ENCODE measurements at places on chromosomes 16 and 17.
A peak's percentile ranks its signal among the peaks of the same experiment; 100 is the strongest.

DNA sequence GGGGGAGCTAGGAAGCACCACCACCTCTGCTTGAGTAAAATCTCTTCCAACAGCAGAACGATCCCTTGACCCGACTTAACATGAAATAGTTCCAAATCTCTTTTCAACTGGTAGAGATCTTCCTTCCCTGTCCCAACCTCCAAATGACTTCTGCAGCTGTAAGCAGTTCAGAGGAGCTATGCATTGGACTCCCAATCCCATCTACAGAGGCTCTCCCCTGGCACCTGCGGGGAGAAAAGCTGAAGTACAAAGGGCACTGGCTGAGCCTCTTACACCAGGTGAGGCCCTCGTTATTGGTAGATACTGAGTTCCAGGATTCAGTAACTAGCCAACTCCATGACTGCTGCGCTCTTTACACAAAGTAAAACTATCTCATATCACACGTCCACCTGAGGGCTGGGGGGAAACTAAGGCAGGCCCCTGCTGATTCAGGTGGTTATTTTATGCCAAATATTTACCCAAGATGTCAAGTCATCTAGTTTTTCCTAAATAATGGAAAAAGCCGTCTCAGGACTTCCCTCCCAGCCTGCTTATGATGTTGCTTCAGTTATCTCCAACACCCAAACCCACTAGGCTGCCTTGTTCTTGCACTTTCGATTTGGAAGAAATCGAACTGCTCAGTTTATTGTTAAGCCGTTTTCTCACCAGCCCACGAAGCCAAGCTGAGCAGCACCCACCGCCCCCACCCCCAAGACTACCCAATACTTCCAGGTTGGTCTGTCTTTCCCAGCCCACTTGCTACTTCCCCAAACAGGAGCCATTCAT, 3.2 kb downstream of the ACTG1 start:
- DNase-seq = peak; percentile 48

DNA sequence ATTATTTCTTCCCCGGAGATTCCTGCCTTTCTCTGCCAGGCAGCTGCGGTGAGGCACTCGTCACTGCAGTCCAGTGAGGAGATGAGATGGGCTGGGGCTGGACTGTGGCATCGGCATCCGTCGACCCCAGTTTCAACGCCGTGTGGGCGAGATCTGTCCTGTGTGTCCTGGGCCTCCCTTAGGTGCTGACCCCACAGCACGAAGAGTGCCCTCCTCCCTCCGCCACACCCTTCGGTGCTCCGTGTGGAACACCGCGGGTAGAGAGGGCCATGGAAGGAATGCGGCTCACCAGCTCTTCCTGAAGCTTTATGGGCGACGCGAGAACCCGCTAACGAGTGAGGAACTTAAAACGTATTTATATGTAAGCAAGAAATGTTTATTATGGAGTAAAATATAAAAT, 17.6 kb downstream of the ACSF3 start:
- no peak for DNase-seq

DNA sequence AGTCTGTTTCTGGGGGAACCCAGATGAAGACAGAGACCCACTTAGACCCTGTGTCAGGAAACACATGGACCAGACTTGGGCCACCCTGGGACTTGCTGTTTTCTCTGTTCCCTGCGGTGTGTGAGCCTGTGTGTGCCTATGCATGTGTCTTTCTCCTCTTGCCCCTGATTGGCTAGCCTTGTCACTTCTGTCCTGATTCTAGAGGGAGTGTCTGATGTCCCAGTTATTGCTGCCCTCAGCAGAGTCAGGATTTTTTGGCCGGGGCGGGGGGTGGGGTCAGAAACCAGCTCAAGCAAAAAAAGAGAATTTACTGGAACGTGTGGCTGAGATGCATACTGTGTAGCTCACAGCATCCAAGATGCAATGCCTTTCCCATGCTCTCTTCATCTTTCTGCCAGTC, 30.5 kb downstream of the PLCG2 start:
- no peak for DNase-seq

DNA sequence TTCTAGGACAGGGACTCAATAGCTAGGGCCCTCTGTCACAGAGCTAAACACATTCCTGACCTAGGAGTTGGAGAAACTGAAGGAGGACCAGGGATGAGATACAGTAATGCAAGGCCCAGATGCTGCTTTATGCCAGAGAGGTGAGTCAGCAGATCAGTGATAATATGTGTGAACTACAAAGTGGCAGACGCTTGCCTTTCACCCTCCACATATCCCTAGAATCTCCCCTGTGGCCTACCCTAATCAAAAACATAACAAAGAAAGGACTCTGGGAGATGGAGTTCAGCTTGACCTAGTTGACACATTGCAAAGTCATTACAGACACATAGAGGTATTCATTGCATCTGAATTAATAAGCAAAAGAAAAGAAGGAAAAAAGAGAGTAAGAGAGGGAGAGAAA, 417.6 kb upstream of the DYNLRB2 start:
- DNase-seq = peak; percentile 33

DNA sequence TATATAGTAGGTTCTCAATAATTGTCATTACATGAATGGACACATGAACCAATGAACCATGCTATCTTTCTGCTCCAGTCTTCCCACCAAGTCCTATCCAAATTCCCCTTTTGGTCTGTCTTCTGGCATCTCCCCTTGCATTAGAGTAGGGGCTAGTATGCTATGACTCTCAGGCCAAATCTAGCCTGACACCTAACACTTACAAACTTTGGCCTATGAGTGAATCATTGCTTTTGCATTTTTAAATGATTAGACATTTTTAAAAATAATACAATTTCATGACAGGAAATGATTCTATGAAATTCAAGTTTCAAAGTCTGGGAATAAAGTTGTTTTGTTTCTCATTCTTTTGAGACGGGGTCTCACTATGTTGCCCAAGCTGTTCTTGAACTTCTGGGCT, 102.5 kb upstream of the MAF start:
- DNase-seq = no peak

DNA sequence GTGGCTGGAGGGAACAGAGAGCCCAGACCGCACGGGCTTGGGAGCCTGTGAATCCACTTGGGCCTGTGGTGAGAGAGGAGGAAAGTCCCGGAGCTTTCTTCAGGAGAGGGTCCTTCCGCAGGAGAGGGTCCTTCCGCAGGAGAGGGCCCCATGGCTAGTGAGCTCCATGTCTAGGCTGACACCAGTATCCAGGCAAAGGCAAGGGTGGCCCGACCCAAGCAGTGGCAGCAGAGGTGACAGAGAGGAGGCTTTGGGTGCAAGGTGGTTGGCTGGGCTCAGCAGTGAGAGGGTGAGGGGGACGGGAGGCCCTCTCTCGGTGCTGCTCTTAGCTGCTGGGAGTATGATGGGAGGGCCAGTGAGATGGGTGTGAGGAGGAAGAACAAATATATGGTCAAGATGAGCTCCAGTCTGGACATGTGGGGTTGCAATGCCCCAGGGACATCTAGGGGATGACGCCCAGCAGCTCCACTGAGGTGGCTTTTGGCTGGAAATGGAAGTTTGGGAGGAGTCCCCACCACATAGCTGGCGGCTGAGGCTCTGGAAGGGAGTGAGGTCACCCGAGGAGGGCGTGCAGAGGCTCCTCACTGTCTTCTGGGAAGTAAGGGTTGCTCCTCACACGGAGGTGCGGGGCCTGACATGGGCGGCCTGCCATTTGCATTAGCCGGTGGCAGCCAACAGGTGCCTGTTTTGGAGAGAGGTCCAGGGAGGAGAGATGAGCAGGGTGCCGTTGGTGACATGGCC, 2.3 kb upstream of the HSD3B7 start:
- DNase-seq = peak; percentile 69

DNA sequence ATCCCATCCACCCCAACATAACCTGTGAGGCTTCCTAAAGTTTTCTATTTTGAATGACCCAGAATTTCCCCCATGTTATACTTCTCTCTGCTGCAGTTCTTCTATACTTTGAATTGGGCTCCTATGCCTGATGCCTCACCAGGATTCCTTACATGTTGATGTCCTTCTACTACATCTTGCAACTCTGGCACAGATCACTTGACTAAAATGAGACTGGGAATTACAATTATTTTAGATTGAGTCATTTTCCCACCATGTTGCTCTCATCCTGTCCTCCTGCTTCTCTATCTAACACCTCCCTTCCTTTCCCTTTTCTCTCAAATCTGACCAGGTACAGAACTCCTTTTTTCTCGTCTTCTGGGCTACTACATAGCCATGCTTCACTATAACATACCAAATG, 314.0 kb upstream of the KCNJ16 start:
- no peak for DNase-seq

DNA sequence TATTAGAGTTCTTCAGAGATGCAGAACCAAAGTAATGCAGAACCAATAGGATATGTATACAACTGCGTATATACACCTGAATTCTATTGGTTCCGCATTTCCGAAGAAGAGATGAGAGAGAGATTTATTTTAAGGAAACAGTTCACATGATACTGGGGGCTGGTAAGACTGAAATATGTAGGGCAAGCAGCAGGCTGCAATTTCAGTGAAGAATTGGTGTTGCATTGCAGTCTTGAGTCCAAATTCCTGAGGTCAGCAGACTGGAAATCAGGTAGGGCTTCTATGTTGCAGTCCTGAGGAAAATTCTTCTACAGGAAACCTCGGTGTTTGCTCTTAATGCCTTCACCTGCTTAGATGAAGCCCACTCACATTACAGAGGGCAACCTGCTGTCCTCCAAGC, 128.2 kb upstream of the MED13 start:
- no peak for DNase-seq

GRCh38 chr17:73420897-73421296, 109.1 kb upstream of the CDC42EP4 start:
- DNase-seq = no peak

DNA sequence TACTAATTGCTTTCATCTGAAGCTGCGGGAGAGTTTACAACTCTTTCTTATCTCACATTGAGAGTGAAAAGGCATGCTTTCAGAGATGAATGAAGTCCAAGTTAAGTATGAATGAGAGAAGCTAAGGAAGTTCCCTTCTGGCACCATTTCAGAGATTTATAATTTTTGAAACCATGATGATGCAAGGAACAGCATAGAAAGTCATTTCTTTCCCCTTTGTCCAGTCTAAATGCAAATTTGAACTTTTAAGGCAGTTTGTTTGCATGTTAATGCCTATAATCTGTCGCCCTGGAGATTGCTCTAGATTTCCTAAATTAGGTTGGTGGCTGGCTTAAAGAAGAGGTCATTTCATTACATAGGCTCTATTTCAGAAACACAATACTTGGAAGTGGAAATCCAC, 594.8 kb upstream of the GOT2 start:
- DNase-seq = no peak

GRCh38 chr17:73394512-73395450, 83.0 kb upstream of the CDC42EP4 start:
- DNase-seq = no peak

DNA sequence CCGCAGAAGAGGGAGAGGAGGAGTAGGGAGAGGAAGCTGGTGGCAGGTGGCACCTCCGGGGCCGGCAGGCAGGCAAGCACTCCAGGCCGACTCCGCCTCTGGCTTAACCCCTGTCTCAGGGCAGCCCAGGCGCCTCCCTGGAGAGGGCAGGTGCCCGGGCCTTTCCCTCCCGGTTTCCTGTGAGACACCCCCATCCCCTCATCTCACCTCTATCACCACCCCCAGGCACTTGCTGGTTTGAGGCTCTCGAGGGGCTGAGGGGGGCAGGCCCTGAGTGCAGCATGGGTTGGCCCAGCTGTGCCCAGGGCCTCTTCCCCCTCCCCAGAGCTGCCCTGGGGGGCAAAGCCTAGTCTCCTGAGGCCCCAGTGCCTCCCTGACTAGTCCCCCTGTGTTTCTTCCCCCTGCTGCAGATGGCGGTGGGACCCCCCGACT, 6.0 kb downstream of the DOC2A start:
- DNase-seq = no peak

DNA sequence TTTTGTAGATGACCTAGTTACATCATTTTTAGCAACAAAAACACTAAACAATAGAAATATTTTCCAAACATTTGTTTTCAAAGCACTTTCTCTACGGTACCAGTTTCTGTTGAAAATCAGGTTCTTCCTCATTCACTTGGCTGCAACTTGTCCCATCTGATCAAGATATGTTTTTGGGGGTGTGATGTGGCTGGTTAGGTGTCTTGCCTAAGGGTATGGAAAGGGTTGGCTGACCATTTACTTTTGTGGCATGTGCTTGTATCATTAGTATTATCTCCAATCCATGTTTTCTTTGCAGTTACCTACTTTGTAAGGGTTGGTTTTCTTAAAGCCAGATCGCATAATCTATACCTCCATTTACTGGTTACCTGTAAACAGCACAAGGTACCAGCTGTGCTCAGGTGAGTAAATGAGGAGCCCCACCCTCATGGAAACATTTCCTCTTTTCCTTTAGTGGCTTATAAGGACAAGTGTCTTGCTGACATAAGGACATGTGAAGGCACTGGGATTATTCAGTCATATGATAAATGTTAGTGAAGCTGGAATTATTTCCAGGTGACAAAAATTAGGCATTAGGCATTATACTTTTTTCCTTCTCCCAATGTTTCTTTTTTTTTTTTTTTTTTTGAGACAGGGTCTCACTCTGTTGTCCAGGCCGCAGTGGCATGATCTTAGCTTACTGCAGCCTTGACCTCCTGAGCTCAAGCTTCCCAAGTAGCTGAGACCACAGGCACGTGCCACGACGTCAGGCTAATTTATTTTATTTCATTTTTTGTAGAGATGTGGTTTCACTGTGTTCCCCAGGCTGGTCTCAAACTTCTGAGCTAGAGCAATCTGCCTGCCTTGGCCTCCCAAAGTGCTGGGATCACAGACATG, 162.0 kb downstream of the CCDC182 start:
- no peak for DNase-seq

- peak; percentile 81 for DNase-seq
Measured at GRCh38 chr17:15490634-15491261, 23.3 kb upstream of the CDRT4 start.

- DNase-seq = no peak
Measured at GRCh38 chr16:19776147-19776546, 58.1 kb downstream of the IQCK start.

- DNase-seq = peak; percentile 24
Measured at GRCh38 chr16:30748634-30749445, 615 bp downstream of the PHKG2 start.

DNA sequence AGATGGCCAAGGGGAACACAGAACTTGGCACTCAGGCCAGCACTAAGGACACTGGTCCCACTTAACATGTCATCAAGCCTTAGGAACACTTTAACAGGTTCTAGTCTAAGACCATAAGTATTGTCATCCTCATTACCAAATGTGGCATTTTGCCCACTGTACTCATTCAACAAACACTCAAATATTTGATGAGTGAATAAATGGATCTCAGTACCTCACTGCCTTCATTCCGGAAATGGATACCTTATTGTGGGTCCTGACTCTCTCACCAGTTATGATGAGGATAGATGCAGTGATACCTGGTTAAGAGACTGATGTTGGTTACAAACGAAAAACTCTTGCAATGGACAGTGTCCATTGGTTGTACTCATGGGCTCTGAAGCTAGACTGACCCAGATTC, 455.2 kb upstream of the DYNLRB2 start:
- DNase-seq = no peak

DNA sequence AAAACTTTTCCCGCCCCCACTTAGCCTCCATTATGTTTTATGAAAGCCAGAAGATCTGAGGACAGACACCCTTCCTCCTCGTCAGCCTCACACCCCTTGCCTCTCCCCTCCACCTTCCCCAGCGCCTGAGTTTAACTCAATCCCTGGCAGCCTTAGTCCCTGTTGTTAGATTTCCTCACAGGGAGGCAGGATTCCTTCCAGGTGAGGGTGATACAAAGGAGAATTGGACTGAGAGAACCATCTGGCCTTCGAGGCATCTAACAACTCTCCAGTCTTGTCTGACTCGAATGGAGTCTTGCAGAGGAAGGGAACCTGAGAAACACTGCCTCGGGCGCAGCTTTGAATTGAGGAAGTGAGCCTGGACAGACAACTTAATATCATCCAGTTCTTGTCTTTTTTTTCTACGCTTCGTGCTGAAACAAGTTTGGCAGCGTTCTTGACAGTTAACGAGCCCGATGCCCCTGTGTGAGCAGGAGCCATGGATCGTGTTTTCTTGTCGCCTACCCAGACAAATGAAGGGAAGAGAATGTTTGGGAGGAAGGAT, 1.3 kb upstream of the ZNF768 start:
- no peak for DNase-seq

All from fibroblast of the aortic adventitia (primary cell).